ENCODE measurements at places on chromosomes 12 and 14.

DNA sequence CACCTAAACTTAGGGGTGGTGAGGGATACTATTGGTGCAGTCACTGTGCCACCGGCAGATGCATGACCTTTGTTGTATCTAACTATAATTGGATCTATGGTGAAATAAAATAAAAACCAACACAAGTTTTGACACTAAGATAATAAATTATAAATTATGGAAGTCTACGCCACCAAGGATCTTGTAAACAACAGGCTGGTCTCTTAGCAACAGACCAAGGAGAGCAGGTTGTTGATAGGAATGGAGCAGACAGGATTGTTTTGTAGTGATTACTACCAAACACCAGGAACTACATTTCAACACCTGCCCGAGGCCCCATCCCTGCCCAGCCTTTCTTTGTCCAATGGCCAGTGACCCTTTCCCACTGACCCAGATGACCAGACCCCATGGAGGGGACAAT, 1178.0 kb downstream of the VRK1 start:
- no peak for DNase-seq

DNA sequence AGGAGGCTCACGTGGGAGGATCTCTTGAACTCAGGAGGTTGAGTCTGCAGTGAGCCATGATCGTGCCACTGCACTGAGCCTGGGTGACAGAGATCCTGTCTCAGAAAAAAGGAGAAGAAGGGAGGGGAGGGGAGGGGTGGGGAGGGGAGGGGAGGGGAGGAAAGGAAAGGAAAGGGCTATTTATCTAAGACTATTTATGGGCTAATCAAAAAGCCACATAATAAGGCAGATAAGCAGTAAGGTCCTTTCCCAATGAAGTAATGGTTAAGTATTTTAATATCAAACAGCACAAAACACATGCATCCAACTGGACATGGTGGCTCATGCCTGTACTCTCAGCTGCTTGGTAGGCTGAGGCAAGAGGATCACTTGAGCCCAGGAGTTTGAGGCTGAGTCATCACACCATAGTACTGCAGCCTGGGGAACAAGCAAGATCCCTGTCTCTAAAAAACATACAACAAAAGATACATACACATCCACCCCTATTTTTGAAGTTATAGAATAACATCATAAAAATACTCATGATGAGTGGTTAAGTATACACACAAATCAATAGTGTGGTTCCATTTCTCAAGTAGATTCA, 9.7 kb downstream of the PAWR start:
- DNase-seq, result peak; percentile 41

GRCh38 chr14:90616881-90617280, 199.3 kb downstream of the TTC7B start:
- no peak for DNase-seq

DNA sequence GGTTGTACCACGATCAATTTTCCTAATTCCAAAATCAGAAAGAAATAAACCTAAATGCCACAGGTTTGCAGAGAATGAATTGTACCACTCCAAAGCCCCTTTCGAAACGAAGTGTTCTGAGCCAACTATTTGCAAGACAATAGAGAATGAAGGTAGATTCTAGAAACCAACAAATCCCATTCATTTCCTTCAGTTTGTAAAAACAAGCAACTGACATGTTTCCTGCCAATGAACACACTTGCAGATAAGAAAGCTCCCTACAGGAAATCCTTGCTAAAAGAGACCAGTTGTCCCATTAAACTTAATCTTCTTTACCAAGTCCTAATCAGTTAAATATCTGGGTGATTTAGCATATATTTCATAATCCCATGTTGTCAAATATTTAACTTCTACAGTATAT, 198.4 kb upstream of the FOXN3 start:
- DNase-seq, result no peak

GRCh38 chr12:6807170-6807569, 14.5 kb upstream of the GPR162 start:
- DNase-seq, result no peak

- DNase-seq, result peak; percentile 87
Observed at GRCh38 chr14:103569408-103569807, 6.6 kb downstream of the COA8 start.

- DNase-seq, result peak; percentile 36
Observed at GRCh38 chr14:38950676-38951075, 152.4 kb downstream of the SEC23A start.

- no peak for DNase-seq
Observed at GRCh38 chr14:78399316-78399889, 229.2 kb downstream of the NRXN3 start.

GRCh38 chr14:95307402-95308041, 12.2 kb downstream of the CLMN start:
- no peak for DNase-seq

DNA sequence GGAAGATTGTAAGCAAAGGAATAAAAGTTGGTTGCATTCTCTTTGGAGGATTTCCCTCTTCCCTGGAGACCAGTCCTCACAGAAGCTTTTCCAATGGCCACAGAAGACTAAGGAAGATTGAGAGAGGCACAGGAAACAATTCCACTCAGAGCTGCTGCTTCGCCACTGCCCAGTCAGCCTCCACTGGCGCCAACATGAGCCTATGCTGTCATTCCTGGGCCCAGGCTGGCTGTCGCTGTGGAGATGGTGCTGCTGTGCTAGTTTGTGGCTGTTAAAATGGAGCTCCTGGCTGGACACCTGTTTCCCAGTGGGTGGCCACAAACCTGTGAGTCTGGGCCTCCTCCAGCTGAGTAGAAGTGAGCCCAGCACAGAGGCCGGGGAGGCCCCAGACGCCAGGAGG, 6.6 kb downstream of the P2RX7 start:
- DNase-seq, result peak; percentile 18
